ENCODE measurements at places on chromosomes 3 and 15. TPM values are rescaled to one million over a fixed set of nuclear protein-coding genes. Genes with fewer than 3 reads are reported as not detected.

The NOP10 gene
- total RNA-seq: 291 TPM

The TTLL13 gene
- total RNA-seq: not detected

The GRIP2 gene
- total RNA-seq: 0.36 TPM

GRCh38 chr3:14150078-14150477, 25.2 kb downstream of the TMEM43 start:
- H3K4me1 ChIP-seq: peaks cover 9% of the 10 kb centered on the region
- DNase-seq: no peak
- H3K27ac ChIP-seq: no peak overlapping the region
- no peak overlapping the region for H3K4me3 ChIP-seq

DNA sequence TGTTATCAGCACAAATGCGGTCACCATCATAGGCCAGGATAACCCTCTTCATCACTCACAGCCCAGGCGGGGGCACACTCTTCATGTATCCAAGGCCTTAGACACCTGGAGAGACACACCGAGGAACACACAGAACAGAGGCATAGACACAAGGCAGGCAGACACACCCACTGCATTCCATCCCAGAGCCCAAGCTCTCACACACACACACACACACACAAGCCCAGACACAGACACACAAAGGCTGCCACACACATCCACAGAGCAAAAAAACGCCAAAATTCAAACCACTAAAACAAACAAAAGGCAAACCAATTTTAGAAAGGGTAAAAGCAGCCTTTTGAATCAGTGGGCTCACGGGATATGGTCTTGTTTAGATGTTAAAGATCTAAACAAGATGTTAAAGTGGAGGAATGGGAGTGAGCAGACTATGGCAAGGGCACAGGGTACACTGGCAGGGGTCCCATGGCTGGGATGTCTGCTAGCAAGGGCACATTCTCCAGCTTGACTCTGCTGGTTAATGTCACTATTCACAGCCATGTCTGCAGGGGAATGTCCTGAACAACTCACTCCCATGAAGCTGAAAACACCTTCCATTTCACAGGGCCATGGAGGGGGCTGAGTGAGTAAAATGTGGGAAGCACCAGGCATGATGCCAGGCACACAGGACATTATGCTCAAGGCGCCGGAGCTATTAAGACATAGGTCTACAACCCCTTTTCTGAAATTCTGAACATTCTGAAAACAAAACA, 14.9 kb upstream of the CRABP1 start:
- no peaks in the 10 kb centered on the region for H3K36me3 ChIP-seq
- peaks cover 20% of the 10 kb centered on the region for H3K4me1 ChIP-seq
- no peaks in the 10 kb centered on the region for H3K27me3 ChIP-seq
- no peak overlapping the region for H3K27ac ChIP-seq
- DNase-seq: no peak

- no peaks in the 10 kb centered on the region for H3K27me3 ChIP-seq
- H3K4me3 ChIP-seq: no peak overlapping the region
- no peak overlapping the region for H3K27ac ChIP-seq
- no peak for DNase-seq
- H3K4me1 ChIP-seq: peaks cover 30% of the 10 kb centered on the region
- 0 out of 2 replicates have a peak, but pooled peaks cover 2% of the 10 kb centered on the region for H3K36me3 ChIP-seq
These were observed 8.5 kb downstream of the PPCDC start for GRCh38 chr15:75031848-75032247.

DNA sequence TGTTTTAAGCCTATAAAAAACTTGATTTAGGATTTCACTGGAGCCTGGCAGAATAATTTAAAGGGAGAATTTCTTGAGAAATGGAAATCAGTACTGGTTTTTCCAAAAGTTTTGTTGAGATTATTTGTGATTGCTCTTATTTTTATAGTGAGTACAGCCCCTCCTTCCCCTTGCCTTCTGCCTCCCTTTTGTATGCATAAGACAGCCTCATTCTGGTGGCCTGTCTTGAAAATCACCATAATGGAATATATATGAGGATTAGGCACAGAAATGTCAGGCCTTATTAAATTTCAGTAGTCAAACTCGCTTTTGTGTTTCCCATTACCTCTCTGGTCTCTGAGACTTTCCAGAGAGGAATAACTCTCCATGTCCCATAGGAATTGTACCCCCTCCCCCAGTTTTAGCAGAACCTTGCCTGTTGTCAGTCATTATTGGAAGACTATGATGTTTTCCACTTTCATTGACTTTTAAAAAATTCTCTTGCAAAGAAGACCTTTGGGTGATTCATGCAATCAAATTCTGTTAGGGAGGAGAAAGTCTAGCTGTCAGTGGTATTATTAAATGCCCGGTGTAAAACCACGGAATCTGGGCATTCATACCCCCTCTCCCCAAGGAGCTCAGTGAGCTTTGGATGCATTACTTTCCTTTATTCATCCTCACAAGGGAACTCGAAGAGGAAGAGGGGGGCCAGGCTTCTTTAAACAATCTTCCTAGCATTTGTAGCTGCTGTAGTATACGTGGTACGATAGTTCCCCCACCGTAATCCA, 171.6 kb upstream of the TSC22D2 start:
- peaks cover 57% of the 10 kb centered on the region for H3K4me1 ChIP-seq
- H3K27me3 ChIP-seq: no peaks in the 10 kb centered on the region
- DNase-seq: peak; percentile 56
- H3K27ac ChIP-seq: peak overlapping the region; percentile 55
- peak overlapping the region; percentile 37 for H3K4me3 ChIP-seq
- H3K36me3 ChIP-seq: no peaks in the 10 kb centered on the region

DNA sequence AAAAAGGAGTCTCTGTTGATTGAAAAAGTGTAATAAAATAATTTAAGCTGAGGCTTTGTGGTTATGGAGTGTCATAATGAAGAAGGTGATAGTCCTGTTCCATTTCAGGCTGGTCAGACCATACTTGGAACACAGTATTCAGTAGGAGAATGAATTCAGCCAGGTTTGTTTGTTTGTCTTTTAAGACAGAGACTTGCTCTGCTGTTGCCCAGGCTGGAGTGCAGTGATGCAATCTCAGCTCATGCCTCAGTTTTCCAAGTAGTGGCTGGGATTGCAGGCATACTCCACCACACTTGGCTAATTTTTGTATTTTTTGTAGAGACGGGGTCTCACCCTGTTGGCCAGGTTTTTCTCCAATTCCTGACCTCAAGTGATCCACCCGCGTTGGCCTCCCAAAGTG, 33.5 kb downstream of the IQGAP1 start:
- H3K4me3 ChIP-seq: no peak overlapping the region
- H3K36me3 ChIP-seq: no peaks in the 10 kb centered on the region
- H3K27me3 ChIP-seq: no peaks in the 10 kb centered on the region
- peaks cover 32% of the 10 kb centered on the region for H3K4me1 ChIP-seq
- DNase-seq: no peak
- no peak overlapping the region for H3K27ac ChIP-seq

GRCh38 chr3:134044459-134044858, 14.7 kb upstream of the SLCO2A1 start:
- H3K27me3 ChIP-seq: no peaks in the 10 kb centered on the region
- DNase-seq: no peak
- H3K36me3 ChIP-seq: no peaks in the 10 kb centered on the region
- no peak overlapping the region for H3K4me3 ChIP-seq

GRCh38 chr3:45647148-45647619, 42.0 kb upstream of the SACM1L start:
- peaks cover 13% of the 10 kb centered on the region for H3K36me3 ChIP-seq
- DNase-seq: peak; percentile 95
- peaks cover 56% of the 10 kb centered on the region for H3K4me1 ChIP-seq
- H3K27me3 ChIP-seq: no peaks in the 10 kb centered on the region

DNA sequence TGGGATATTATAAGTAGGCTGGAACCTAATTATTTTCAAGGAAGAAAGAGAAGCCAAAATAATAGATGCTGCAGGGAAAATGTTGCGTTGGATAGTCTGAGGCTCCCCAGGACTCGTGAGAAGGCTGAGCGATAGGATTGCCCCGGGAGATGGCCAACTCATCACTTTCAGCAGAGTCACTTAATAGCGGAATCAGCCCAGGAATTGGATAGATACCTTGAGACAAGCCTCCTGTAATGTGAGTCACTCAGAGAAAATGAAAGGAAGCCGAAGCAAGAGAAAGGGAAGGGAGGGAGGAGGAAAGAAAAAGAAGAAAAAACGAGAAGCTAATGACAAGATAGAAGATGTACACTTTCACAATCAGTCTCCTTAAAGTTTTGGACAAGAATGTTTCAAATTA, 94.3 kb downstream of the SQOR start:
- H3K4me3 ChIP-seq: no peak overlapping the region
- no peak overlapping the region for H3K27ac ChIP-seq
- peaks cover 4% of the 10 kb centered on the region for H3K4me1 ChIP-seq
- peak; percentile 44 for DNase-seq

GRCh38 chr3:148992635-148993255, 1.4 kb downstream of the GYG1 start:
- H3K4me3 ChIP-seq: peak overlapping the region; percentile 92
- peaks cover 14% of the 10 kb centered on the region for H3K4me1 ChIP-seq
- H3K36me3 ChIP-seq: no peaks in the 10 kb centered on the region
- H3K27me3 ChIP-seq: no peaks in the 10 kb centered on the region

DNA sequence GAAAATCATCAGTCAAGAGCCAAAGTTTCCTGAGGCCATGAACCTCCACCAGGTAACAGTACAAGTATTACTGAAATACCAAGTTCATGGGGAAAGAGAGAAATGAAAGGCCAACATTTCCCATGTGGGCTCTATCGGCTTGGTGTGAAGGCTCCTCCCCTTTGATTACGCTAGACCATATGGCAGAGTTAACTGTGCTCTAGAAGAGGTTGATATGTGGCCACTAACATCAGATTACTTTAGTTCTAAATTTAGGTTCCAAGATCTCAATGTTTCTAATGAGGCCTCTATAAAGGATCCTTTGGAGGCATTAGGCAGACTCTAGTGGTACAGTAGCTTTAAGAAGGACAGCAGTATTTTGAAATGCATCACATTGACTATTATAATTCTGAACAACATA, 127.1 kb downstream of the SEMA6D start:
- no peaks in the 10 kb centered on the region for H3K27me3 ChIP-seq
- H3K4me1 ChIP-seq: no peaks in the 10 kb centered on the region
- no peak for DNase-seq
- no peak overlapping the region for H3K27ac ChIP-seq
- no peak overlapping the region for H3K4me3 ChIP-seq
- no peaks in the 10 kb centered on the region for H3K36me3 ChIP-seq

GRCh38 chr15:40511472-40512133, 40.8 kb downstream of the CHST14 start:
- H3K4me1 ChIP-seq: peaks cover 14% of the 10 kb centered on the region
- no peaks in the 10 kb centered on the region for H3K27me3 ChIP-seq
- H3K27ac ChIP-seq: no peak overlapping the region
- peak; percentile 72 for DNase-seq
- H3K36me3 ChIP-seq: no peaks in the 10 kb centered on the region

DNA sequence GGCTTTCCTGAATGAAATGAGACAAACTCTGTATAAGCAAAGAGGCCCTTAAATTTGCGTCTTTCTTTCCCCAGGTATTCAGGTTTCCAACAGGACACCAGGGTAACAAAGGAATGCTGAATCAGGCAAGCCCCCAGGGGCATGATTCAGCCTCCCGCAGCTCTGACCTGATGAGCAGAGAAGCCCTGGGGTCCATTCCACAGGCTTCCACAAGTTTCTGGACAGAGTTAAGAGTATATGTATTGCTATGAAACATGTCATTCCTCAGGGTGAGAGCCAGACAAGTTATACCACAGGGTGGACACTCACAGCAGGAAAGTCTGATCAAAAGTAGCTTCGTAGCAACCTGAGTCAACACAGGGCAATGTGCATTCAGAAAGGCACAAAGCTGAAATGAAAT, 68.1 kb upstream of the CTNNB1 start:
- H3K27ac ChIP-seq: peak overlapping the region; percentile 93
- peak; percentile 95 for DNase-seq
- peak overlapping the region; percentile 31 for H3K4me3 ChIP-seq
- no peaks in the 10 kb centered on the region for H3K27me3 ChIP-seq
- peaks cover 32% of the 10 kb centered on the region for H3K4me1 ChIP-seq

DNA sequence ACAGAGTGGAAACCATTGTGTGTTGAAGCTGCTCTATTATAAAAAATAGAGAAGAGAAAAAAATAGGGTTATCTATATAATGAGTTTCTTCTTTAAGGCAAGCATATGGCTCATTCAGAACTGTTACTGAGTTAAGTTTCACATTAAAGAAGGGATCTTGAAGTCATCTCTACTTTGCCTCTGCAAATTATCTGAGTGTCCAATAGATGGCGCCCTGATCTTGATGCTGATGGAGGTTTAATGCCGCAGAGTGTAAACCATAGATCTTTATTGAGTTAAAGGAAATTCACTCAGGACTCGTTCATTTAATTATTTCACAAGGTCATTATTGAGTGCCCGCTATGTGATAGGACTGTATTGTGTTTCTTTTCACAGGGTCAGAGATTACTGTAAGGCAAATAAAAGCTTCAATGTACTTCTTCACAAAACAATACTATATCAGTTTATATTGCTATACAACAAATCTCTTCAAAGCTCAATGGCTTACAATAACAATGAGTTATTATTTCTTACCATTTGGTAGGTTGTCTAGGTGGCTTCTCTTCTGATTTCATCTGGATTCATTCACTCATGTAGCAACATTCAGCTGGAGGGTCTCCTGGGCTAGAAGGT, 171.4 kb downstream of the NSUN3 start:
- H3K27me3 ChIP-seq: no peaks in the 10 kb centered on the region
- no peak overlapping the region for H3K4me3 ChIP-seq
- H3K27ac ChIP-seq: no peak overlapping the region
- no peaks in the 10 kb centered on the region for H3K4me1 ChIP-seq

- H3K4me1 ChIP-seq: peaks cover 23% of the 10 kb centered on the region
- H3K4me3 ChIP-seq: no peak overlapping the region
- DNase-seq: no peak
These were observed 114.3 kb downstream of the LIPC start for GRCh38 chr15:58546066-58546591.

DNA sequence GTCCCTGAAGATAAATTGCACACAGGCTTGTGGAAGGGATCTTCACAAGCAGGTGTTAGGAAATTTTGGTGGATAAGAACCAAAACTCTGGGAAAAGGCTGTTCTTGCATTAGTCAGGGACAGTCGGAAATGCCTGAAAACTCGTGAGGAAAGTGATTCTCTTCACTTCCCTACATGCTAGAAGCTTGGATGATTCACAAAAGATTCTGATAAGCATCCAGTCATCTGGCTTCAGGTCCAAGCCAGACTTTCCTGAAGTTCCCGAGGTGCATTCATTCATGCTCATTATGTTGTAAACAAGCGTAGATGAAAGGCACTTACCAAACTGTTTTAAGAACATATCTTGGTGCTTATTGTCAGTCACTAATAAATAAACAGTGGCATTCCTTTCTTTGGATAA, 1028.7 kb downstream of the NTRK3 start:
- H3K36me3 ChIP-seq: no peaks in the 10 kb centered on the region
- no peaks in the 10 kb centered on the region for H3K27me3 ChIP-seq

GRCh38 chr3:171688002-171688401, 122.3 kb downstream of the PLD1 start:
- no peak overlapping the region for H3K27ac ChIP-seq
- no peaks in the 10 kb centered on the region for H3K27me3 ChIP-seq
- no peak for DNase-seq
- H3K4me3 ChIP-seq: no peak overlapping the region

Measured in PC-3 (cell line).